DMS 273 treated with DMSO at 0.1 percent for 48 hours (cell line): ENCODE measurements at places on chromosomes 4 and X.

- DNase-seq: no peak
These were observed 264.0 kb upstream of the HAND2 start for GRCh38 chr4:173793937-173794510.

DNA sequence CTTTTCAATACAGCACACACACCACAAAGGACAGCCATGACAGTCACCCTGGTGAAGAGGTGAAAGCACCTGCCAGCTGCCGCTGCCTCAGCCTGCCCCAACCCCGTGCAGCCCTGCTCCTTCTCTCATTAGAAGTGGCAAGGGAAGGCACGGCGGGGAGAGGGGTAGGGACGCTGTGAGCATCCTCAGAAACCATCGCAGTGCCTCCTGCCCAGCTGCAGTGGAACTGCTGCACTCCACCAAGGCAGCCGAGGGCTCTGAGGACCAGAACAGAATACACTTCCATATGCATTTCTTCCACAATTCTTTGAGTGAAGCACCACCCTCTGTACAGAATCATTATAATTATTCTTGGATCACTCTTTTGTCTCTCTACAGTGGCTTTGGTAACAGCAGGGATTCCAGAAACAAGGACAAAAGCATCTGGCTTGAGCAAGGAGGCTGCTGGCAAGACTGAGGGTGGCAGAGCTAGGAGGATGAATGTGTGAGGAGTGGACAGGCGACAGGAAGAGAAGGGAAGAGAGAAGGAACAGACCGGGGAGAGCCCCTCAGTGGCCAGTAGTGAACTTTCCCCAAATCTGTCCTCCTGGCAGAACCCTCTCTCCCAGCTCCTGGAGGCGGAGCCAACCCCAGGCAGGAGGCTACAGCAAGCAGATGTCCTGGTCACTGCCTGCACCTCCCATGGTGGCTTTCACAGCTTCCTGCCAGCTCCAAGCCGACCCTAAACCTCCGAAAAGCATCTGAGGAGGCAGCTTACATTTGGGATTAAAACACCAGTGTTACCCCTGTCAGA lies 73.2 kb downstream of the MTNR1A start:
- DNase-seq: no peak

- no peak for DNase-seq
These were observed 10.8 kb downstream of the DGKQ start for GRCh38 chr4:962231-963208.

- no peak for DNase-seq
These were observed 94.9 kb downstream of the BMPR1B start for GRCh38 chr4:94852616-94853015.

DNA sequence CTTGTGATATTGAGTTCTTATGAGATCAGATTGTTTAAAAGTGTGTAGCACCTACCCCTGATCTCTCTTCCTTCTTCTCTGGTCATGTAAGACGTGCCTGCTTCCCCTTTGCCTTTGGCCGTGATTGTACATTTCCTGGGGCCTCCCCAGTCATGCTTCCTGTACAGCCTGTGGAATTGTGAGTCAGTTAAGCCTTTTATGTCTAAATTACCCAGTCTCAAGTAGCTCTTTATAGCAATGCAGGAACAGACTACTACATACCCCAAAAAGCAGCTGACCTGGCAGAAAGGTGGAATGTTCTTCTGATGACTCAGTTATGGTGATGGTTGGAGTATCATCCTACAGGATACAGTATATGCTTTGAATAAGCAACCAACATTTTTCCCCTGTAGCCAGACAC lies 11.4 kb upstream of the MCUB start:
- DNase-seq: no peak

DNA sequence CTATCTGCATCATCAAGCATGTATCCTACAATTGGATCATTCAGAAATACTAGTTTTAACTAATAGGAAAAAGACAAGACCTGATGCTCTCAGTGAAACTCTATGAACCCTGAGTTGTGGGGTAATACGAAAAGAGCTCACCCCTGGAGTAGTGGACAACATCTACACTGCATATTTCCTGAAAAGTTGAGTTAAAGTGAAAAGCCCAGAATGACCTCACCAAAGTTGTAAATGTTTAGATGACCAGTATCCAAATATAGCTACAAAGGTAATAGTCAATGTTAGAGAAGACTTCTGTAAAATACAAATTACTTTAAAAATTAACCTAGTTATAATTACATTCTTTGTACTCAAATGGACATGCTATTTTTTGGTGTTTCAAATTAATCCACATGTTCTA lies 52.8 kb upstream of the SRPX start:
- DNase-seq: no peak

GRCh38 chrX:64204252-64204651 lies 1.3 kb downstream of the AMER1 start:
- DNase-seq: no peak

DNA sequence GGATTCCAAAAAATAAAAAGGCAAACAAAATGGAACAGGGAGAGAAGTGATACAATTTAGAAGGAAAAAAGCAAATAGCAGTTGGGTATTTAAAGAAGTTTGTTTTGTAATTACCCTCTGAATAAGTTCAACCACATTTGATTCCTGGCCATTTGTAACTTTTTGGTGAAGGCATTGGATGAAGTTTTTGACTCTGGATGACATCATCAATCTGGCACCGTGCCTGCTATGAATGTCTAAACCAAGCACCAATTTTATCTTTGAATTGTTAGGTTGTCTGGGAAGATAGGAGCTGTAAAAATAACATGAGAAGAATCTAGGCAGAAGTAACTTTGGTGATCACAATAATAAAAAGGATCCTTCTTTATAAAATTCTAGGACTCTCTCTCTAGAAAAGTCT lies 29.5 kb downstream of the TMPRSS11A start:
- DNase-seq: no peak

DNA sequence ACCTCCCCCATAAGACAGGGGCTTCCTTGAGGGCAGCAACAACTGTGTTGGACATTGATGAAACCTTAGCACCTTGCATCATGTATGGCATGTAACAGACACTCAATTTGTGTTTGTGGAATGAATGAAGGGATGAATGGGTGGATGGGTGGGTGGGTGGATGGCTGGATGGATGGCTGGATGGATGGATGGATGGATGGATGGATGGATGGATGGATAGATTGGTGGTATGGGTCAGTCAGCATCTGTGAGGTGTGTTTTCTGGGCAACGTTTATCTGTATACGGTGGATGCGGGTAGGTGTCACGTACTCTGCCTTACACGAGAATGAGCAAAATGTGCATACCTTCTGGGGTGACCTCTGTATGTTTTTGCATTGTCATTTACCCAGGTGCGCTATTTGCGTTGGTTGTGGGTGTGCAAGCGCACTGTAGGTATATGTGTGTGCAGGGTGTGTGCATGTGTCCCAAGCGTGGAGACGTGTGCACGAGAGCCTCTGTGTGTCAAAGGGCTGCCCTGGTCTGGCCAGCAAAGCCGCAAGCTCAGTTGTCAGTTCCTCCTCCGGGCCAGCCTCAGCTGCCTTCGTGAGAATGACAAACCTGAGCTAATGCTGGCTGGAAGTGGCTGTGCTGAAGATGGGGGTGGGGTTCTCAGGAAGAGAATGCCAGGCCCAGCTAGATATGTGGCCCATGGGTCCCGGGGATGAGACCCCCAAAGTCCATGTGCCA lies 26.5 kb downstream of the ELF4 start:
- DNase-seq: no peak

GRCh38 chr4:90883519-90883918 lies 756.3 kb downstream of the CCSER1 start:
- no peak for DNase-seq

DNA sequence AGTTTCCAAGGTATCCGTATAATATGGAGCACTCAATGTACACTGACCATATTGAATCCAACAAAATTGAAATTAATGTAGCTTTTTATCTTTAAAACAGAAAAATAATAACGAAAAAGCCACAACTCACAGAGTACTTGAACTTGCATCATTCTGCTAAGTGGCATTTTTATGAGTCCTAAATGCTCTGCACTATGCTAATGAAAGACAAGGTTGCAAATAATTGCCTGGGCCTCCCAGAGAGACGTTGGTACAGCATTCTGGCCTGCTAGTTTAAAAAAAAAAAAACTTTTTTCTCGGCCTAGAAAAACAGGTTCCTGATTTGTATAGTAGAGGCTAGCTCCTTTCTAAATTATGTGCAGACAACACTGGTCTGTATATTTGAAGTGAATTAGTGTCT lies 4.3 kb upstream of the FAM9B start:
- no peak for DNase-seq

GRCh38 chr4:150569384-150569987 lies 12.5 kb upstream of the MAB21L2 start:
- DNase-seq: no peak
